ENCODE measurements at places on chromosomes 12 and 14.

GRCh38 chr14:100144645-100144995, 14.8 kb downstream of the DEGS2 start:
- no peak for DNase-seq

GRCh38 chr14:66662374-66662773, 154.4 kb downstream of the GPHN start:
- DNase-seq = no peak

DNA sequence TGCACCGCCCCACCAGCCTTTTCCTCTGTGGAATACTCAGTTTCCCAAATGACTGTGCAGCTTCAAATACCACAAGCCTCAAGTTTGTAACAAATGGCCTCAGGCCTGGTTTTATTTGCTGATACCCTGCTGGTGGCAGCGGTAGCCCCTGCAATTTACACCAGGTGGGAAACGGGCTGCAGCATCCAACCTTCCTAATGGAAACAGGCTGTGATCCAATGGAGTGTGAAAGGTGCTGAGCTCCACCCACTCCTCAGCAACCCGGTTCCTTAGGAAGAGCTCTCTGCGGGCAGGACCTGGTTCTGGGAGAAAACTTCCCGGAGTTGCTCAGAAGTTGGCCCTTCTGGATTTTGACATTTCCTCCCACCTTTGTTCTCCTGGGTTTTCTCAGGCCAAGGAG, 41.7 kb upstream of the LTA4H start:
- DNase-seq = no peak

DNA sequence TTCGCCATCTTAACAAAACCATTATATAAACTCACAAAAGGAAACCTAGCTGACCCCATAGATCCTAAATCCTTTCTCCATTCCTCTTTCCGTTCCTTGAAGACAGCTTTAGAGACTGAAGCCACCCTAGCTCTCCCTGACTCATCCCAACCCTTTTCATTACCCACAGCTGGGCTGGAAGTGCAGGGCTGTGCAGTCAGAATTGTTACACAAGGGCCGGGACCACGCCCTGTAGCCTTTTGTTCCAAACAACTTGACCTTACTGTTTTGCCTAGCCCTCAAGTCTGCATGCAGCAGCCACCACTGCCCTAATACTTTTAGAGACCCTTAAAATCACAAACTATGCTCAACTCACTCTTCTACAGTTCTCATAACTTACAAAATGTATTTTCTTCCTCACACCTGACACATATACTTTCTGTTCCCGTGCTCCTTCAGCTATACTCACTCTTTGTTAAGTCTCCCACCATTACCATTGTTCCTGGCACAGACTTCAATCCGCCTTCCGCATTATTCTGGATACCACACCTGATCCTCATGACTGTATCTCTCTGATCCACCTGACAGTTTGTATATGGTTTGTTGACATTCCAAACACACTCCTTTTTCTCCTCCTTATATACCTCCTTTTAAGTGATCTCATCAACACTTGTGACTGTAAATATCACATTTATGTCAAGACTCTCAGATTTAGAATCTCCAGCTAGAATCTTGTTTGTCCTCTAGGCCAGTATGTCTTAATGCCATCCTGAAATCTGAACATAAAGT, 208.7 kb downstream of the KITLG start:
- DNase-seq = no peak

DNA sequence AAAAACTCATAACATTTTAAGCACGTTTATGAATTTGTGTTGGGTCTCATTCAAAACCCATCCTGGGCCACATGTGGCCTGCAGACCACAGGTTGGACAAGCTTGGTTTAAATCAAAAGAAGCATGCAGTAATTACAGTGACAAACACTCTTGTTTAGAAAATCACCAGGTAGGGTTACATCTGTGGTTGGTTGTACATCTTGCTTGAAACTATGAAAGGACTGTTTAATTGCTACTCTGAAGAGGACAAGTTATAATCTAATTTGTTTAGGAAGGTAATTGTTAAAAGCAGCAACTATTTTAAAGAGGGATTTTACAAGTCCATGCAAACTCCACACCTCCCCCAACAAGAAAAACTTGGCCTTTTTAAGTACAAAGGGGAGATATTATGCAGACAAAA, 4.0 kb downstream of the TRIP11 start:
- no peak for DNase-seq

GRCh38 chr14:90556012-90556477, 159.2 kb downstream of the CALM1 start:
- no peak for DNase-seq

- DNase-seq = no peak
Observed at GRCh38 chr14:83289896-83290295, 1756.2 kb upstream of the SEL1L start.

DNA sequence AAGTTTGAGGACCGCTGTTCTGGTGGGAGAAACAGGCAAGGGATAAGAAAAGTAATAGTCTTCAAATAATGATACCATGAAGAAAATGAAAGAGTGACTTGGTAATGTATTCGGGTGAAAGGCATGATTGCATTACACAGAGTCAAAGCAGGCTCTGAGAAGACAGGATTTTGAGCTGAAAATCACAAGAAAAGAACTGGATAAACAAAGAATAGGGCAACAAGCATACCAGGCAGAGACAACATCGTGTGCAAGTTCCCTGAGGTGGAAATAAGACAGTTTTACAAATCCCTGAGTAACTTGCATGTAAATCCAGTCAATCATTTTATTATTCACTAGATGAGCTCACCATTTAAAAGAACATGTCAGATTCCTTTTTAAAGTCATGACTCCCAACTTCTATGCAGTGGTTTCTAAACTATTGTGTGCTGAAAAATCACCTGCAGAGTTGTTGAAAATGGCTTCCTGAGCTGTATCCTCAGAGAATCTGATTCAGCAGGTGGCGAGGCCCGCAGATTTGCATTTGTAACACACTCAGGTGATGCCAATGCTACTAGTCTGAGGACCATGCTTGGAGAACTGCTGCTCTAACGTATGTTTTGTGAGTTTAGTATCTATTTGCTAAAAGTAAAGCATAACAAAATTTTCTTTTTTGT, 133.0 kb upstream of the ABCD2 start:
- DNase-seq = no peak

- no peak for DNase-seq
Observed at GRCh38 chr12:84964048-84964447, 51.4 kb upstream of the SLC6A15 start.

- DNase-seq = no peak
Observed at GRCh38 chr12:40436564-40436963, 211.8 kb downstream of the LRRK2 start.

- DNase-seq = peak; percentile 22
Observed at GRCh38 chr14:76710056-76711010, 50.9 kb upstream of the VASH1 start.

DNA sequence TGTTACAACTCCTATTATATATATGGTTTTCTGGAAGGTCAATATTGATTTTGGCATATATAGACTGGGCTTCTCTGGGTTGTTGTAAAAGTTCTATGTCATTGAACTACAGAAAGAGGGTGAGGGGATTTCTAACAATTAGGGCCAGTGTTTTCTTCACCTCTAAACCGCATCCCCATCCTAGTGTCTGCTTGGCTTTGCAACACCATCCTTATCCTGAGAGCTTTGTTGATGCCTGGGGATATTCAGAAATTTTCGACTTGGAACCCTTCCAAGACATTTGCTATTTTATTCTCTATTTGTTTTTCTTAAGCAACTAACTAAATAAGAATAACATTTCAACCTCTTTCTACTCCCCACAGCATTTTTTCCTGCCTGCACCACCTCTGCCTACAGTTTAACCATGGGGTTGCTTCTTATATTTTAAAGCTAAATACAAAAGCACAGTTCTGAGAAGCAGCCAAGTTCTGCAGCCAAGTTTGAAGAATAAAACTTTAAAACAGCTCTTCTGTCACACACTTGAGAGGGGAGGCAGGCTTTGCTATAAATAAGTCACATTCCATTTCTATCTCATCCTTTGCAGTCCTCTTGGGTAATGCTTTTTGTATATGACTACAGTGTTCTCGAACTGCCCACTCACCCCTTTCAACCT, 53.4 kb downstream of the RGS6 start:
- peak; percentile 26 for DNase-seq

DNA sequence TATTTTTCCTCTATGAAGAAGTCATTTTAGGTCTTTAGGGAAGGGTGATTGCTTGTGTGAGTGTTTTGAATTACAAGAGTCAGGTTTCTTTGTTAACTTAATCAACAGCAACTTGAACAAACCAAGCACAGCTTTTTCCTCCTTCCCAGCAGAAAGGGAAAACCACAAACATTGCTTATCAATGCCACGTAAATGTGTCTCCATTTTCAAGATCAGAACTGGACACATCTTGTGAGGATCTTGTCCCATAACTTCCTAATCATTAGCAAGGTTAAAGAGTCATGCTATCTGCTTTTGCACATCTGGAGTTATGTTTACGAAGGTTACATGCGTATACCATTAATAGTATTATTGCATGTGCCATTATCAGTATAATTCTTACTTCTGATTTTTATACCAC, 248.0 kb upstream of the FLRT2 start:
- no peak for DNase-seq

- DNase-seq = no peak
Observed at GRCh38 chr12:4158306-4158705, 115.3 kb upstream of the CCND2 start.

DNA sequence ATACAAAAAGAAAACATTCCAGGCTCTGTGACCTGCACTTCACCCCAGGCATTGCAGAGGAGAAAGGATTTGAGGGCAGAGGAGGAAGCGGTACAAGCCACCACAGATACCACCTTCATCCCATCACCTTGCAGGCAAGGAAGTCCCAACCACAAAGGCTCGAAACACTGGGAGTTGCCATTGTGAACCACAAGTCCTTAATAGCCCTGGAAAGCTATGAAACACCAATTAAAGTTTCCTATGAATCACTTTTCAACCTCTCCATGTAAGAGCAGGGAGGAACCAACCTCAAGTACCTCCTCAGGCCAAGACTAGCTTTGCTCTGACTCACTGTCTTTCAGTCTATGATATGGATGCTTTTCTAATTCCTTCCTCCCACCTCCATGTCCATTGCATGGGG, 27.0 kb downstream of the MAP3K9 start:
- DNase-seq = no peak

DNA sequence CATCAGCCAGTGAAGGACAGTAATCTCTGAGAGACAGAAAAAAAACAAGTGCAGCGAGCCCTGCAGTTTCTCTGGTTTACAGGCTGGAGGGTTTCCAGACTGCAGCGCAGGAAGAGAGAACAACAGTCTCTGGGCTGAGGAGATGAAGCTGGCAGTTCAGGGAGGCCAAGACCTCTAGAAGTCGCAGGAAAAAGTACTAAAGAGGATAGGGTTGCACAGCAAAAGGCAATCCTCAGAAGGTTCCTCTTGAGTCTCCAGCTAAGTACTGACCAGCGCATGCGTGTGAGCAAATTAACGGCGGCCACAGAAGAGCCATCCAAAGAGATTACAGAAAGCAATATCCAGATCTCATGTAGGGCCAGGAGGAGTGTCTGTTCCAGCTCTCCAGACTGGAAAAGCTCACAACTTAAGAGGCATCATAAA, 12.2 kb upstream of the CCDC60 start:
- DNase-seq = no peak

GRCh38 chr14:101947577-101947903, 16.8 kb upstream of the DYNC1H1 start:
- no peak for DNase-seq

DNA sequence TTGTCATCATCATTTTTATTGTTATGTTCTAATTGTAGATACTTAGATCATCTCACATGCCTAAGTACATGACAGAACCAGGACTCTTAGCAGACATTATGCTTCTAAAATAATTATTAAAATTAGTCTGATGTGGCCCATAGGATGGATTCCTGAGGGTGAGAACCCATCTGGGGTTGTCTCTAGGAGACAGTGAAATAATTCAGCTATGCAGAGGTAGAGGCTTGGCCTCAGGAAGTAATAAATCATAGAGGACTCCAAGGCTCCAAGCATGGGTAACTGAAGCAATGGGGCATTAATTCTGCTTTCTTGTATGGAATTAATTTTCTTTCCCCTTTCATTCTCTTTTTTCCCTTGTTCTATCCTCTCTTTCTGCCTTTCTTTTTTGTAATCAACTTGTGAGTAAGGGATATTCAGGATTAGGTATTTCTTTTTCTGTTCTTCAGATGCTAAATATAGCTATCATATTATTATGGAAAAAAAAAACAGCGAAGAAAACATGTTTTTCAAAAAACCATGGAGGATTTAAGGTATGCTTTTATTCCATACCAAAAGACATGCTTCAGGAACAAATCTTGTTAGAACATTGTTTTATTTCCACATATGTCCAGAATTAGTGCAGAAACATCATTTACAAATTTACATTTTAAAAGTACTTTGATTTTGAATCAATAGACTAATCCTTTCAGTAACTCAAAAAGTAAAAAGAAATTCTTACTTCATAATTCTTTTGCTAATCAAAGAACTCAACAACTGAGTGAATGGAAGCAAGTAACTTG, 263.2 kb downstream of the TRHDE start:
- DNase-seq = peak; percentile 14

DNA sequence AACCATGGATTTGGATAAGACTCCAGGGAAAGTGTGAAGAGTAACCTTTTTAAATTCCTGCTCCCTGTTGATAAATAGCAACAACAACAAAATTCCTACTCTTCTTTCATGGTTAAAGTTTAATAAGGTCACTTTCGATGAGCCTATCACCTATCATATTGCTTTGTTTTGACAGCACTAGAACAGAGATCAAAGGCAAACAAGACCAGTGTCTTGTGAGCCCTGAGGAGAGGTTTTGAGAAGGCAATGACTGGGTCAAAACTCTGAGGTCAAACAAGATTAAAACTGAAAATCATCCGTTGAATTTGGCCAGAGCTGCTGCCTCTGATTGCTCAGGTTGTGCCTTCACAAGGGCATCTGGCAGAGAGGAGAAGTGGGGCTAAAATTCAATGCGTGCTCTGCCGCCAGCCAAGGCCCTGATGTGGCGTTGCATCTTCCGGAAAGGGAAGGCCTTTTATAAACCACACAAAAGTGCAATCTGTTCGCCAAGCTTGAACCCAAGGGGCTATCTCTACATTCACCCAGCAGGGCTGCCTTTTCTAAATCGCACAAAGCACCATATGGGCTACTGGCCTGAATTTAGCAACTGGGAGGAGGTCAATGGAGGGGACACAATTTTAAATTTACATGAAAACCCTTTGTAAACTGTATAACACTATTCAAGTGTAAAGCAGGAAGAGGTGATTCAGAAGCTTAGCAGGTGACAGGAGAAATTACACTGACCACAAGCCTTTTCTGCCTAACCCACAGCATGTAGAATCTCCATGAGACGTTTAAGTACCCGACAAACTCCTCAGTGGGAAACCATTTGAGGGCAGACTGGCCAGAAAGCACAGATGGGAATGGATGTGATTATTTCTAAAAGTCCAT, 140.8 kb downstream of the DAD1 start:
- no peak for DNase-seq

- peak; percentile 18 for DNase-seq
Observed at GRCh38 chr12:100733817-100734593, 60.6 kb upstream of the ANO4 start.

DNA sequence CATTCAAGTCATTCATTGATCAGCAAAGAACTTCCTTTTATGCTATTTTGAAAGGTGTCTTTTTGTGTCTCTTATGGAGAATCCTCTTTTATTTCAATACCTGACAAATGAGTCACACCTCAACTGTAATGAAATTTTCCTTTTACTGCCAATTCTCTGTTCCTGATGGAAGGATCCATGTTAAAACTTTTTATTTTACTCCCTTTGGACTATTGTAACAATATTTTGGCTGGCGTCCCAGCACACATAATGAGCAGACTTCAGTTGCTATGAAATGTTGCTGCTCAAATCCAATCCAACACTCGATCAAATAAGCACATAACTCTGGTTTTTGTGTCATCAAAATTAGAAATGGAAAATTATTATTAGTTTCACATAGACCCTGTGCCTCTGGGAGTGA, 21.9 kb upstream of the SLC15A5 start:
- no peak for DNase-seq

Measured in SK-N-MC (cell line).